Cerebellar cortex (tissue), 1 donor: ENCODE measurements at places on chromosomes 12 and 14.

DNA sequence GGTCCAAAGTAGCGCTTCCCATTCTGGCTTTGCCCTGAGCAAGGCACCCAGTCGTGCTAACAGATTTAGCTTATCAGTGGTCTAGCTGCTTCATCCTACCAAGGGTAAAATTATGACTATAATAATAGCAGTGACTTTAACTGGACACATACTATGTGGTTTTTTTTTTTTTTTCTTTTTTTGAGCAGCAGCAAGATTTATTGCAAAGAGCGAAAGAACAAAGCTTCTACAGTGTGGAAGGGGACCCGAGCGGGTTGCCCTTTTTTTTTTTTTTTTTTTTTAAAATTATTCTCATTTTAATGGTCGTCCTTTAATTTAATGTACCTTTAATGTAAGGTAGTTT is 505 bp downstream of the HELB start:
- no peak for DNase-seq

DNA sequence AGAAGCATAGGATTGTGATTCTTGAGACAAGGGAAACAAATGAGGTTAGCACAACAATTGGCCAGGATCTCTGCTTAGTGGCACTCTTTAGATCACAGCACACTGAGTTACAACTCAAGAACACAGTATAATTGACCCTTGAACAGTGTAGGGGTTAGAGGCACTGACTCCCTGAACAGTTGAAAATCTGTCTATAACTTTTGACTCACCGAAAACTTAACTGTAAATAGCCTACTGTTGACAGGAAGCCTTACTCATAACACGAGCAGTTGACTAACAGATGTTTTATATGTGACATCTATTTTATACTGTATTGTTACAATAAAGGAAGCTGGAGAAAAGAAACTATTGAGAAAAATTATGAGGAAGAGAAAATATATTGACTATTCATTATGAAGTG is 296.1 kb downstream of the RERGL start:
- no peak for DNase-seq

GRCh38 chr12:80118565-80119324 is 19.4 kb downstream of the OTOGL start:
- no peak for DNase-seq

DNA sequence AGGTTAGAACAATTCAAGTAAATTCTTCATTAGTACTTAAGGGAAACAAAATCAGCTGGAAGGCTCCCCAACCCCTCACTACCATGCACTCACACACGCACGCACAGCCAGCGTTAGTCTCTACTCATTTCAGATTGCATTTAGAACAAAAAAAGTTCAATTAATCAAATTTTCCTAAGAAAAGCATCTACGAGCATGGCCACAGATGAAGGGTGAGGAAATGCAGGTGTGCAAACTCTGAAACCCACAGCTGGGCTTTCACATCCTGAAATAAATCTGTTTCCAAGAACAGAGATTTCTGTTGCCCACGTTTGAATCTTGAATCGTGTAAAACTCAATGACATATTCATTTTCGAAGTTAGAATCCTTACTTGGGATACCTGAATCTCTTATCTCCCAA is 62.6 kb downstream of the SEL1L start:
- no peak for DNase-seq

DNA sequence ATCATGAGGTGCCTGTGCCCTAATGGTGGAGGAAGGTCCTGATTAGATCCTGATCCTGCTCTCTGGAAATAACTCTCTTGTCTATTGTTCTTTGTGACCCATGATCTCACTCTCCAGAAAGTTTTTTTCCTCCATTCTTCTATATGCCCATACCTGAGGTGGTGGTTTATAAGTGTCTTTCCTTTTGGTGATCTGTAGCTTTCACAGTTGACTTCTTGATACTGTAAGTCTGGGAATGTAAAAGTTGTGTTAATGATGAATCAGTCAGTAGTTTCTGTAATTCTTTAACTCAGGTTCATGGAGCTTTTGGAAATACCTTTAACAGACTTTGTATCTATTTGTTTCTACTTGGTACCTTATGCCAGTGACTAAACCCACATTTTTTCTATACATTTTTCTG is 444.0 kb upstream of the FLRT2 start:
- no peak for DNase-seq

DNA sequence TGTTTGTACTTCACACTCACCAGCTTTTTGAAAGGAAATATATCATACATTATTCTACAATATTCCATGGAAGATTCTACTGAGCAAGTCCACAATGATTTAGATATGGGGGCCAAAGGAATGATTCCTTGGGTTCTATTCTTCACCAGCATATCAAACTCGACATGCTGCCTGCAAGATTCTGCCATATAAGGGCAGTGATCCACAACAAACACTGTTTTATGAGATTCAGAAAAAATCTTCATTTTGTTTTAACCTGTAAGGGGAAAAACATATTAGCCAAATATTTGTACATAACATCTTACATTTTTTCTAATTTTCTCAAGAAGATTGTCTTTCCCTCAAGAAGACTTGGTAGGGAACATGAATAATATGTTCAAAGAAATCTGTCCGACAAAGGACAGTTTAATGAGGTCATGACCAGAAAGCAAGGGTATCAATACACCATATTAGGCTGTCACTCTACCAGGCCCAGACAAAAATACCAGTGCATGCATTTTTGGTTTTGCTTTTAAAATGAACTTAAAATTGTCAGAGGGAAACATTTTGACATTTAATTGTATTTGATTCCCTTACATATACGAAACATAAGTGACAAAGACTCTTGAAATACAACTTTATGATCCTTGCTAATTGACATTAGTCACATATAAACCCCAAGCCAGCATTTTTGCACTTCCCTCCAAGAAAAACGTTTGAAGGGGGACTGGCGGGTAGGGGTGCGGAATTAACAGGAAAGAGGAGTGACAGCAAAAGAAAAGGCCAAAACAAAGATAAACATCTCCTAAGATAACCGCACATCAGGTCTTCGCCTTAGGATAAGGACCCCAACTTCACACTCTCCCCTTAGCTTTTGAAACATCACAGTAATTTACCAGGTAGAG is 980 bp downstream of the INTS13 start:
- no peak for DNase-seq

- DNase-seq, result no peak
Measured at GRCh38 chr12:120771097-120771496, 45.5 kb downstream of the ACADS start.

GRCh38 chr14:34502545-34503225 is 36.8 kb downstream of the EAPP start:
- no peak for DNase-seq

GRCh38 chr12:122282061-122282460 is 15.8 kb upstream of the VPS33A start:
- DNase-seq, result no peak

DNA sequence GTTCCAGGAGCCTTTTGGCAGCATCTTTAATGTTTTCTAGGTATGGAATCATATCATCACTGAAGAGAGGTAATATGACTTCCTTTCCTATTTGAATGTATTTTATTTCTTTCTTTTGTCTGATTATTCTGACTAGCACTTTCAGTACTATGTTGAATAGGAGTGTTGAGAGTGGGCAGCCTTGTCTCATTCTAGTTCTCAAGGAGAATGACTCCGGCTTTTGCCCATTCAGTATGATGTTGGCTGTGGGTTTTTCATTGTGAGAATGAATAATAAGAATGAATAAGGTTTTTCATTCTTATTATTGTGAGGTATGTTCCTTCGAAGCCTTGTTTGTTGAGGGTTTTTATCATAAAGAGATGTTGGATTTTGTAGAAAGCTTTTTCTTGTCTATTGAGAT is 98.9 kb downstream of the GPHN start:
- no peak for DNase-seq

GRCh38 chr14:75081660-75082229 is 12.3 kb downstream of the ZC2HC1C start:
- no peak for DNase-seq

DNA sequence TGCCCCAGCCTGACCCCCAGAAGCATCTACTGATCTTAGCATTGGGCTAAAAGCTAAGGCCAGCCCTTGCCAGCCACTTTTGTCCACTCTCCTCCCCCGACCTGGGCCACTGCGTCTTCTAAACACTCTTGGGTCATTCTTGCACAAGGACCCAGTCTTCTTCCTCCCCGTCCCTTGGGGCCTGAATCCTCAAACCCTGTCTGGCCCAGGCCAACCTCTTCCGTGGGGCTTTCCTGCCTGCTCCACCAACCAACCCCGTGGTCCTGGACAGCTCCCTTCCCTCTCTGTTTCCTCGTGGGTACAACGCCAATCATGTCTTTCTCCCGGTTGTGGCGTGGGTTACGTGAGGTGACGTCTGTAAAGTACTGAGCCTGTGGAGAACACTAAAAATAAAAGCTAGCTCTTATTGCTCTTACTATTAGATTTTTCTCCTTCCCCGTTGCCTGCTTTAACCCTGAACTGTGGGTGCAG is 21.5 kb downstream of the FAM222A start:
- no peak for DNase-seq

- no peak for DNase-seq
Measured at GRCh38 chr14:61569812-61570548, 125.3 kb upstream of the HIF1A start.

GRCh38 chr12:122850695-122851350 is 15.6 kb downstream of the HIP1R start:
- DNase-seq, result no peak

GRCh38 chr14:62734831-62735230 is 310.4 kb downstream of the KCNH5 start:
- no peak for DNase-seq

DNA sequence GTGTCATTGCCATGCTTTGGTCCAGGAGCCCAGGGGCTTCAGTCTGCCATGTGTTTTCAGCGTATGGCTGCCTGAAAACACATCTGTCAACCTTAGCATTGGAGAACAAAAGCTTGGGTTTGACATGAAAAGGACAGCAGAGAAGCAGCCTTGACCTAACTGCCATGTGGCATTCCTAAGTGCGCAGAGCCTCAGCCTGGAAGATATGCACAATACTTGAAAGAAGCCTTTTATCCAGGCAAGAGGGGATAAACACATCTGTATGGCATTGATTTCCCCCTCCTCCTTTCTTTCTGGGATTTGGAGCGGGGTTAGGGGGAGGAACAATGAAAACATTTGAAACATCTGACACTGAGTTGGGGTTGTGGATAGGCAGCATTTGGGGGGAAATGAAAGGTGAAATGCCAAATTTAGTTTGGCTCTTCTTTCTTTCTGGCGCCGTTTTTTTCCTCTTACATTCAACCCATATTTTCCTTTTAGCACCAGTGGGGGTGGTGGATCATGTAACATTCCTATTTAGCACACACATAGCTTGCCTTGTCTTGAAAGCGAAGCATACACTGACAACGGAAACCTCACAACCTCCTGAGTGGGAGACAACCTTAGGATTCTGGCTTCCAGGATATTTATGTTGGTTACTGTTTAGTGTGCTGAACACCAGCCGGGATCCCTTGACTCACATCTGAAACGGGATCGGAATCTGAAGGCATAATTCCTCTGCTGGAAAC is 177.0 kb downstream of the C12orf75 start:
- DNase-seq, result no peak

- DNase-seq, result no peak
Measured at GRCh38 chr12:62331306-62331705, 71.1 kb downstream of the USP15 start.

DNA sequence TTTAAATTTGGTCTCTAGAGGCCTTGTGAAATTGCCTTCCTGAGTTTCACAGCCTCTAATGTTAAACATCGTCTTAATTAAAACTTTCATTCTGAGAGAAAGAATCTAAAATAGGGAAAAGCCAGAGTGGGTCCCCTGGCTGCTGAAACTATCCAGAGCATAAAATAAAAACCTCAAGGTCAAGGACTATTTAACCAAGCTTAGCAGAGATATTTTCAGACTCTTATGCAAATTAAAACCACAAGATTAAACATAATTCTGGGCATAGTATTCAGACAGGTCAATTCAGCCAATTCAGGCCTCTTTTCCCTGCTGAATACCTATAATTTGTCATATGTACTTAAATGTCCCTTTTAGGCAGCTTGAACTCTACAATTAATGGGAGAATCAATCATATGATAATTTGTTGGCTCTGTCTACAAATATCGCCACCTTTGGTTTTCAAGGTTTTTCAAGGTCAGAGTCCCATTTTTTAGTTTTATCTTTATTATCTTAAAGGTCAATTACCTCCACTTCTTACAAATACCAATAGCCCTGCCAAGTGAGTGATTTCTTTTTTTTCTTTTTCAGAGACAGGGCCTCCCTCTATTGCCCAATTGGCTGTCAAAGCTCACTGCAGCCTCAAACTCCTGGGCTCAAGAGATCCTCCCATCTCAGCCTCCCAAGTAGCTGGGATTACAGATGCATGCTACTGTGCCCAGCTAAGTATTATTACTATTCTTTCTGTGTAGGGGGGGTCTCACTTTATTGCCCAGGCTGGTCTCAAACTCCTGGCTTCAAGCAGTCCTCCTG is 257.1 kb downstream of the PHLDA1 start:
- no peak for DNase-seq

- DNase-seq, result no peak
Measured at GRCh38 chr12:68761442-68761812, 15.5 kb downstream of the SLC35E3 start.

GRCh38 chr12:132329720-132330548 is 545 bp upstream of the GALNT9 start:
- no peak for DNase-seq

- DNase-seq, result no peak
Measured at GRCh38 chr12:25718081-25718731, 165.1 kb upstream of the LMNTD1 start.

- peak; percentile 70 for DNase-seq
Measured at GRCh38 chr12:94145191-94145983, 3.0 kb upstream of the PLXNC1 start.

DNA sequence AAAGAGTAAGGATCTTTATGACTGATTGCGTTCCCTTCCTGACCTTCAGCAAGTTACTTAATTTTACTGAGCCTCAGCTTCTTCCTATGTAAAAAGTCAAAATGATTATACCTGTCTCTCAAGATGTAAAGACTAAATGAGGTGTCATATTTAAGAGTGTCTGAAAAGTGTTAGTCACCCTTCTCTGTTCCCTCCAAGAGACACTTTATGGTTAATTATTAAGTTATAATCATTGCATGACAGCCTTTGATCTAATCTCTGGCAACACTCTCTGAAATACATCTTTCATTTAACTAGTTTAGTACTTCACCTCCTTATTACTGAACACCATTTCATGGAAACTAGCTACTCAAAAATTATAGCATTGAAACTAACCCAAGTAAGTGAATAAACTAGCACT is 54.8 kb downstream of the BMAL2 start:
- no peak for DNase-seq

GRCh38 chr12:98297538-98297937 is 217.9 kb upstream of the TMPO start:
- no peak for DNase-seq

GRCh38 chr12:57716305-57716704 is 22.2 kb downstream of the AGAP2 start:
- DNase-seq, result no peak

GRCh38 chr14:55800156-55800785 is 220.3 kb downstream of the KTN1 start:
- no peak for DNase-seq

- DNase-seq, result no peak
Measured at GRCh38 chr12:93638954-93639353, 38.2 kb upstream of the CRADD start.

DNA sequence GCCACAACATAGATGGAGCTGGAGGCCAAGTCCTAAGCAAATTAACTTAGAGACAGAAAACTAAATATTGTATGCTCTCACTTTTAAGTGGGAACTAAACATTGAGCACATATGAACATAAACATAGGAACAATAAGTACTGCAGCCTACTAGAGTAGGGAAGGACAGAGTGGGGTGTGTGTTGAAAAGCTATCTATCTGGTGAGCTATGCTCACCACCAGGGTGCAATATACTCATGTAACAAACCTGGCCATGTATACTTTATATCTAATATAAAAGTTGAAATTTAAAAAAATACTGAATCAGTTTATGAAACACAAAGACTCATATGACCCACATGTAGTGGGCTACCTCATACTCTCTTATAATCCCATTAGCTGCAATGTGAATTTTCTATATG is 1305.0 kb downstream of the LRFN5 start:
- no peak for DNase-seq
